ENCODE measurements at places on chromosomes 16 and 17.
A peak's percentile ranks its signal among the peaks of the same experiment; 100 is the strongest.

DNA sequence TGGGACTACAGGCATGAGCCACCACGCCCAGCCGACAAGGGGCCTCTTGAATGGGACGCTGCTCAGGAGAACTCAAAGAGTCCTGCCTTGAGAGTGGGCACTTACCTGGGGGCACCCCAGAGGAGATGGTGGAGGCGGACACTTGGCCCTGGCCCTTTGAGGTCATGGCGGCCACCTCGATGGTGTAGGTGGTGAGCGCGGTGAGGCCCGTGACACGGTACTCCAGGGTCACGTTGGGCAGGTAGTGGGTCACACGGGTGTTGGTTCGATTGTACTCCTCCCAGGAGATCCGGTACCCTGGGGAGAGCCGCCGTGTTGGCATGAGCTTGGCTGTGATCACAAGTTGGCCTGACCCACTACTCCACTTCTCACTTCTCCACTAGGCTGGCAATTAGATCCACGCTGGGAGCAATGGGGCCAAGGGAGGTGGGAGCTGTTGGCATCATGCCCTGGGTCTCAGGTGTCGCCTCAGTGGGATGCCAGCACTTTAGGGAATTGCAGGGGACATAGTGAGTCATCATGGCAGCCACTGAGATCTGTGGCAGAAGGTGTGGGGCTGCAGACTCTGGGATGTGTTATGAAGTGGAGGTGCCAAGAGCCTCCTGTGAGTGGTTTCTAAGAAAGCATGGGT, 89.2 kb upstream of the CDC42EP4 start:
- no peak for DNase-seq

DNA sequence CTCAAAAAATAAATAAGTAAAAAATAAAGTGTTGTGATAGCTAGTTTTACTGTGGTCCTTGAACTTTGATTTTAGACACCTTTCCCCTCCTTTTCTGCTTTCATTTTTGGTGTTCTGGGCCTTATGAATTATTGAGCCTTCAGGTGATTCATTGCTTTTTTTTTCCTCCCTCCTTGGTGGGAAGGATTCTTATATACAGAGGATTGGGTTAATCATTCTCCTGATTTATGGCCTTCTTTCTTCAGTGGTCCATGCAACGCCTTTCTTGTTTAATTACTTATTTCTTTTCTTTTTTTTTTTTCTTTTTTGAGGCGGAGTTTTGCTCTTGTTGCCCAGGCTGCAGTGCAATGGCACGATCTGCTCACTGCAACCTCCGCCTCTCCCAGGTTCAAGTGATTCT, 8.0 kb upstream of the MYL4 start:
- no peak for DNase-seq

GRCh38 chr17:72294487-72294893, 173.7 kb downstream of the SOX9 start:
- DNase-seq, result no peak

GRCh38 chr16:68782198-68783174, 45.4 kb downstream of the CDH1 start:
- no peak for DNase-seq

GRCh38 chr17:82273327-82274133, at the start of gene CSNK1D:
Gene CSNK1D, minus strand, starts transcription at chr17:82273700. Its CDS starts 319 bp downstream, at chr17:82273381.
- DNase-seq, result peak; percentile 89

GRCh38 chr17:75941442-75941819, 589 bp upstream of the FBF1 start:
- no peak for DNase-seq

GRCh38 chr16:75818491-75818890, 92.2 kb upstream of the CPHXL start:
- DNase-seq, result no peak

DNA sequence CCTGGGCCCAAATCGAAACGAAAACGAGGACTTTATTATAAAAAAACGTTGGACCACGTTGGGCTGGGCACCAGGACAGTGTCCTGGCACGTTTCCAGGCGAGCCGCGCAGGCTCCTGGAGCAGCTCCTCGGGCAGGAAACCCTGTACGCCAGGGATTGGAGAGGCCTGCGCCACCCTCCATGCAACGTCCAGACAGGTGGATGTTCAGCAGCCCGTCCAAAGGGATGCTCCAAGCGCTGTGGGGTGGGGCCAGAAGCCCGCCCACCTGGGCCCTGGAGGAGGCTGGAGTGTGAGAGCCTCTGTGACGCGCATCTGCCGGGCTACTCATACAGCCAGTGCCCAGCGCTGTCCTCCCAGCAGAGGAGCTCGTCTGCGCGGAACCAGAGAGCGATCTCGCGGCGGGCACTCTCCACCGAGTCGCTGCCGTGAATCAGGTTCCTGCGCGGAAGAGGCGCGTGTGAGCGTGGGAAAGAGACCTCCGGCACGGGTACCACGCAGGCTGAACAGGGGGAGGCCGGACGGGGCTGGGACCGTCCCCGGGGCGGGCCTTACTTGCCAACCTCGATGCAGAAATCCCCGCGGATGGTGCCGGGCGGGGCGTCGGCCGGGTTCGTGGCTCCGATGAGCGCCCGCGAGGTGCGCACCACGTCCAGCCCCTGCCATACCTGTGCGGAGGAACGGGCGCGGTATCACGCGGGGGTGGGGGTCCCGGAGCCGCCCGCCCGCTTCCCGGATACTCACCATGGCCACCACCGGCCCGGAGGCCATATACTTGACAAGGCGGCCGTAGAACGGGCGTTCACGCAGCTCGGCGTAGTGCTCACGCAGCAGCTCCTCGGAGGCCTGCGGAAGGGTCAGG, 785 bp downstream of the NME3 start:
- no peak for DNase-seq

DNA sequence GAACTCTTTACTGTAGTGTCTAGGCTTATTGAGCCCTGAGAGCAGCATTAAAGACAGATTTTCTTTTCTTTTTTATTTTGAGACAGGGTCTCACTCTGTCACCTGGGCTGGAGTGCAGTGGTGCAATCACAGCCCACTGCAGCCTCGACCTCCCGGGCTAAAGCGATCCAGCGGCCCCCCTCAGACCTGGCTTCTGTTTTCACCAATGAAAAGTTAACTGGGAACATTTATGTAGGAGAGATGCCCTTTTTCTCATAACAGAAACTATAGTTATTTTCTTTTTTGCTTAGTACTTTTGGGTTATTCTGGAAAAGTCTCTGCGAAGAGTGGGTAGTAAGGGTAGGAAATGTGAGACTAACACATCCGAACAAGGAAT, 1.5 kb downstream of the MAP1LC3B start:
- no peak for DNase-seq

- no peak for DNase-seq
Measured at GRCh38 chr17:77375108-77375916, 234.5 kb downstream of the SEC14L1 start.

All from mesothelial cell of epicardium (in vitro differentiated cells).